Amygdala (tissue), 56 donors: ENCODE measurements at places on chromosomes 7 and 10.
A peak's percentile ranks its signal among the peaks of the same experiment; 100 is the strongest.

GRCh38 chr10:60351191-60351853 is 38.4 kb downstream of the ANK3 start:
- no peak for DNase-seq

DNA sequence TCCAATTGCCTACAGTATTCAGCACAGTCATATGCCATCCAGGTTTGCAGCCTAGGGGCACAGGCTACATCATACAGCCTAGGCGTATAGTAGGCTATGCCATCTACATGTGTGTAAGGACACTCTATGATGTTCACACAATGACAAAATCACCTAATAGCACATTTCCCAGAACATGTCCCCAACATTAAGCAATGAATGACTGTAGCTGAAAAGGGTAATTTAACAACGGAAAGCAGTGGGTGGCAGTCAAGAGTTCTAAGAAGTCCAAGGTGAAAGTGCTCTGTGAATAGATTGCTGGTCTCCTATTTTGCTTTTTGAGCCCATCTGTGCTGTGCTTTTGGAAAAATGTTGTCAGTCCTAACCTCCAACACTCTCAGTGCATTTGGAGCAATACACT is 162.6 kb downstream of the KLF6 start:
- no peak for DNase-seq

DNA sequence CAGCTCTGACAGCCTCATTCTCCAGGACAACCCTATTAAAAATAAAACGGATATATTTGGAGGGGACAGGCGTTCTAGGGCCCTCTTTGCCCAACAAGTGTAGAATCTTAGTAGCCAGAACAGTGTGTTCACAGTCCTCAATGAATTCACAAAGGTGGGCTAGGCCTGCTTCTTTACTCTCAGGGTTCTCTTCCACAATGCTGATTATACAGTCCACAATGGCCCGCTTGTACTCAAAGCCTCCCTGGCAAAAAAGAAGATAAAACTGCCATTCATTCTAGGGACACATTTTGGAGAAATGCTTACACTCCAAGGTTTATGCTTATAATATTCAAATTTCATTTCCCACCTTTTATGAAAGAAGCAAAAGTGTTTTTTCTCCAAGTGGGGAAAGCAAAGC is 62.6 kb downstream of the MEST start:
- DNase-seq, result no peak

- no peak for DNase-seq
Measured at GRCh38 chr7:13144673-13145072, 457.2 kb downstream of the ARL4A start.

- no peak for DNase-seq
Measured at GRCh38 chr7:138935465-138936011, 45.7 kb downstream of the KIAA1549 start.

- no peak for DNase-seq
Measured at GRCh38 chr7:44650772-44651171, 44.3 kb downstream of the OGDH start.

DNA sequence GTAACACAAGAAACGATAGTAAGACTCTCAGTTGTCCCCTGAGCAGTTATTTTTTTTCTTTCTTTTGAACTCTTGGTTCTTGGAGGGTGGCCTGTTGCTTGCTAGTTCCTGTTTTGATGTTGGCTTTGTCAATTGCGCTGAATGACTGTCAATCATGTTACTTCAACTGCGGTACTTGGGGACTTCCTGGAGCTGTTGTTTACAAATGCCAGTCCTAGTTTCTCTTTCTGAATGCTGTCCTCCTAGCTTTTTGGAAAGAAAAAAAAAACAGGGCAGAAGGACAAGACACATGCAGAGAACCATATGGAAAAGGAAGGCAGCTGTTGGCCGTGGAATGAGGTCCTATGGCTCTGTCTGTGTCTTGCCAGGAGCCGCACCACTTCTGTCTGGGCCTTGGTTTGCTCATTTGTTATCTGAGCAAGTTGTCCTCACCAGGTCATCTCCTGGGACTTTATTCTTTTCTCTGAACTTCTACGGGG is 7.0 kb upstream of the PDCD4 start:
- DNase-seq, result peak; percentile 24

DNA sequence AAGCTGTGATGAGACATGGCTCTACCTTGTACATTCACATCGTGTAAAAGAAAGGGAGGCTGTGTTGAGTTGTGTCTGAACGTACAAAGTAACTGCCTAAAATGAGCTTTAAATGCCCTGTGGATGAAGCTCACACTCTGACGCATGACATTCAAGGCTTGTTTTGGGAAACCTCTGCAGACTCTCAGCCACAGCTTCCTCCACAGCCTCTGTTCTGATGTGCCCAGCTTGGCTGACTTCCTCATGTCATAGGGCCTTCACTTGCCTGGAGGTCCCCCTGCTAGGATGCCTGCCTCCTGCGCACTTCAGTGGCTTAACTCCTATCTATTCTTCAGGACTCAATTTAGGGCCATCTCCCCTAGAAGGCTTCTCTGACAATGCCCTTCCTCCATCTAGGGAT is 230.0 kb upstream of the HABP2 start:
- DNase-seq, result no peak

- no peak for DNase-seq
Measured at GRCh38 chr7:12316925-12317324, 86.7 kb downstream of the VWDE start.

DNA sequence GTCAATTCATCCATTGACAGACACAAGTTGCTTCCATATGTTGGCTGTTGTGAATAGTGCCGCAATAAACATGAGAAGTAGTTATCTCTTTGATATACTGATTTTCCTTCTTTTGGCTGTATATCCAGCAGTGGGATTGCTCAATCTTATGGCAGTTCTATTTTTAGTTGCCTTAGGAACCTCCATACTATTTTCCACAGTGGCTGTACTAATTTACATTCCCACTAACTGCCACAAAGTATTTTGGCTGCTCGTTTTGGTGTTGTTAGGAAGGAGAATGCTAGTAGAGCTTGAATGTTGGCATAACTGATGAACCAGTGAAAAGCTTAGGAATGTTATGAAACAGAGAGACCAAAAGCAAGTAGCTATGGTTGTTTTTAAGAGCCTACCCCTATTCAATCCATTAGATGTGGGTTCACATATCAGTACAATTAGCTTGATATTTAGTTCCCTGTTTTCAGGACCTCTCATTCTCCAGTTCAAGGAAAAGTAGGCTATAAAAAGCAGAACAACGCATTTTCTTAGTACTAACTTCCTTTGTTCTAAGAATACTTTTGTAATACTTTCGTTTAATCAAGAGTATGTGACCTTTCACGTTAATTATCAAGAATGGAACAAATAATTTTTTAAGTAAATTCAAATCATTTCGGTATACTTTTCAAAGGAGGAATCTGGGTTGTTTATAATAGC is 100.3 kb downstream of the FAS start:
- DNase-seq, result no peak

- no peak for DNase-seq
Measured at GRCh38 chr10:118504467-118505205, 90.8 kb downstream of the PRLHR start.

GRCh38 chr7:79430391-79430790 is 23.1 kb downstream of the MAGI2 start:
- no peak for DNase-seq

GRCh38 chr7:50317697-50318669 is 13.5 kb downstream of the IKZF1 start:
- no peak for DNase-seq

DNA sequence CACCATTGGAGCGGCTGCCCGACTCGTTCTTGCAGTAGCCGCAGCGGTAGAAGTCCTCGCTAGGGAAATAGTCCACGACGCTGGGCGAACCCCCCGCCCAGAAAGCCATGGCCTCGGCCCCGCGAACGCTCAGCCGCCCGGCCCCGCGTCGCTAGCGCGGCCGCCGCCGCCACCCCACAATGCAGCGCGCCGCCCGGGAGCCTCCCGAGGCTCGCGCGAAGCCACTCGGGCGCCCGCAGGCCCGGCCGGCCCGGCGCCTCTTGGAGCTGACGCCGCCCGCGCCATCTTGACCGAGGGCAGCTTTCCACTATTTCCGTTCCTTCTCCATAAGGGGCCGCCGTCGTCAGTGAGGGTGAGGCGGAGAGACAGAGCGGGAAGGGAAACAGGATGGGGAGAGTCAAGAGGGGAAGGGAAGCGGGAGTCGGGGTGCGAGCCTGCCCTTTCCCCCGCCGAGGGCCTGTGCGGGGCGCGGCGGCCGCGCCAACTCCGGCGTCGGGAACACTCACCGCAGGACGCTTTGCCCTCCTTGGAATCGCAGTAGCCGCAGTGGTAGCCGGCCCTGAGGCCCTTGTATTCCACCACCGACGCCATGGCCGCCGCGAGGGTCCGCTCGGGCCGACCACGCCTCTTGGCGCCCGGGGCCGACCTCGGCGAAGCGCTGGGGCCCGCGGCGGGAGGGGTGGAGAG is at the start of gene ATE1:
Gene ATE1, minus strand, starts transcription at position 191 of the 687 bp plus-strand sequence. Its CDS starts 82 bp downstream, at position 109.
- peak; percentile 74 for DNase-seq

- DNase-seq, result no peak
Measured at GRCh38 chr7:155437836-155438235, 20.1 kb upstream of the EN2 start.
